ENCODE measurements at places on chromosomes 2 and 18. TPM values are rescaled to one million over a fixed set of nuclear protein-coding genes. Genes with fewer than 3 reads are reported as not detected.

Gene HRH4
- total RNA-seq, result not detected

Gene UGT1A6
- total RNA-seq, result 0.52 TPM

Gene TXNDC2
- total RNA-seq, result not detected

Gene PNPT1
- total RNA-seq, result 29.7 TPM

Gene WDR75
- total RNA-seq, result 40.7 TPM

Gene MAP3K20
- total RNA-seq, result 52.7 TPM

Gene DES
- total RNA-seq, result 3,588 TPM

Gene ERICH2
- 0.52 TPM for total RNA-seq

Gene ACTG2
- 1.6 TPM for total RNA-seq

Gene FANCL
- total RNA-seq, result 69.4 TPM

Gene RNF125
- 9.4 TPM for total RNA-seq

Gene UGT1A1
- total RNA-seq, result not detected

Gene SERPINE2
- total RNA-seq, result 33.4 TPM

Gene ASXL3
- total RNA-seq, result 7.3 TPM

Gene BZW1
- 180 TPM for total RNA-seq

Gene CCL20
- not detected for total RNA-seq

Gene CD8B2
- under 0.01 TPM for total RNA-seq

Gene POTEF
- total RNA-seq, result not detected

Gene GATA6
- total RNA-seq, result 2.6 TPM
